ENCODE measurements at places on chromosomes 2 and 18.
A peak's percentile ranks its signal among the peaks of the same experiment; 100 is the strongest.

DNA sequence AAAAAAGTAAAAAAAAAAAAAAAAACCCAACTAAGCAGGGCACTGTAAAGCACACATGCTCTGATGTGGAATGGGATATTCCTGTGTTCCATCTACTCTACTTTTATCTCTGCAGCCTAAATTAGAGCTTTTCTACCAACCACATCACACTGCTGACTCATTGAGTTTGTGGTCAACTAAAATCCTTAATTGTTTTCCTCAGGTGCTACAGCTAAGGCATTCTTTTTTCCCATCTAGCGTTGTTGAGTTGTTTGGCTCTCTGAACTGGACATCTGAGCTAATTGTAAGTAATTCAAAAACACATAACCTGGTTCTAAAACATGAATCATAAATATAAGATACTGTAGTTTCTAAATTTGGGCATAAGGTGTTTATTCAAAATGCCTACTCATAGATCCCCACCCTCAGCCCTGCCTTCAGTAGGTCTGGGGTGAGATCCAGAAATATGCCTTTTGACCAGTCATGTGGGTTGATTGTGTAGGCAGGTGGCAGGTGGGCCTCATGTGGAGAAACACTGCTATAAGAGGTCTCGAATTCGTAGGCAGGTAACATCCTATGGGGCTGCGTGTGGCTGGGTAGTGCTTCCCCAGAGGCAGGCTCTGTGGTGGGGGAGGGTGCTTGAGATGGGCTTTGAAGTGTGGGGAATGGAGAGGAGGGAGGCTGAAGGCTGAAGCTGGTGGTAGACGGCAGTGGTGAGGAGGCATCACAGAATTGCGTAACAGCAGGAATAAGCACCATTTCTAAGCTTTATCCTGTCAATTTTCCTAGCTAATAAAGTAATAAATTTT is 27.2 kb downstream of the ANKRD29 start:
- DNase-seq, result no peak

DNA sequence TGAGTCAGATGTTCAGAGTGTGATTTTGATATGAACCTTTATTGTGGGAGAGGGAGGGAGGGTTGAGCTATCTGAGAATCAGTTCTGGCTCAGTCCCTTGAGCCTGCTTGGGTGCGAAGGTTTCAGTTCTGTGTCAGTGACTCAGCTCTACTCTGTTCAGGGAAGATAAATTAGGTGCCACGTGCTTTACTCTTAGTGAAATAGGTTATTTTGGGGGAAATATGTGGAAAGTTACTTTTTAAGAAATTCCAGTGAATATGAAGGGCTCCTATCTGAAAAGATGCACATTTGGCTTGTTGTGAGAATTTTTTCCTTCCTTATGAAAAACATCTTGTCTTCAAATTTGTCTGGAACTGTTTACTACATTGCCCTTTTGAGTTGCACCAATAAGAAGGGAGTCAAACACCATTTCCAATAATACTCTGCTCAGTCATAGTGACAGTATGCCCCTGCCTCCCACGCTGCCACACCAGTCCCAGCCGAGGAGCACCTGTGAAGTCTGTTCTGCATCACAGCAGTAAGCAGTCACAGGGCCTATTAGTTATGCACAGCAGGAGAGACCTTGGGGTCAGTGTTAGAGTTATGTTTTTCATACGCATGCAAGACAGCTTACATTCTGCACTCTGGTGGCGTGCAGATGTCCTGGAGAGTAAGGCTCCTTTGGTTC is 32.8 kb upstream of the DNAH7 start:
- no peak for DNase-seq

DNA sequence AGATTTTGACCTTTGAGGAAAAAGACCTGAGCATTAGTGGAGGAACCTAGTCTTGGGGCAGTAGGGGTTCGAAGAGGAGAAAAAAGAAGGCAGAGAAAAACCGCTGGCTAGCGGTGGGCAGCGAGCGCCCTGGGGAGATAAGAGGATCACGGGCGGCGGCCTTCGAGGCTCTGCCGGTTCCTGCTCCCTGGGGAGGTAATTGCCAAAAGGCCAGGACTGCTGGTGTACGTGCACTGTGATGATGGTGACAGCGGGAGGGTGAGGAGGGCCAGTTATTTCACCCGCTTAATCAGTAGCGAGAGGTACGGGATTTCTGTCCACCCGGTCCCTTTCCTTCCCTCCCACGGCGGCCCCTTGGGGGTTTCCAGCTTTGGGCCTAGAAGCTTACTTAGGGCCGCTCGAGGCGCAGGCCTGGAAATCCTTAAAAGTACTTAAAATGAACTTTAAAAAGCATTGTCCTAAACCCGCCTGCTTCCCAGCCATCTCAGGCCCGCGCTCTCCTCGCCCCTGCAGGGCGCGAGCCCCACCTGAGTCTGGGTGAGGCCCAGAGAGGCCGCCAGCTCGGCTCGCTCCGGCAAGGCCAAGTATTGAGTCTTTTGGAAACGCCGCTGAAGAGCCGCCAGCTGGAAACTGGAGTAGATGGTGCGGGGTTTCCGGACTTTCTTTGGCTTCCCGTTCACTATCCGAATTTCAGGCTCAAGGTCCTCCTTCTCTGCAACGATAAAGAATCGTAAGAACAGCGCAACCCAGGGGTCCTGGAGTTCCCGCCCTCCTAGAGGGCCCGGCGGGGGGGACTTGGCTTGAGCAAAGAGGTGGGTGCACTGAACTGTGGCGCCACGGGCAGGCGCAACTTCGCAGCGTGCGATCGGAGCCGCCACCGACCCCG is 1.5 kb downstream of the DLX2 start:
- peak; percentile 34 for DNase-seq

DNA sequence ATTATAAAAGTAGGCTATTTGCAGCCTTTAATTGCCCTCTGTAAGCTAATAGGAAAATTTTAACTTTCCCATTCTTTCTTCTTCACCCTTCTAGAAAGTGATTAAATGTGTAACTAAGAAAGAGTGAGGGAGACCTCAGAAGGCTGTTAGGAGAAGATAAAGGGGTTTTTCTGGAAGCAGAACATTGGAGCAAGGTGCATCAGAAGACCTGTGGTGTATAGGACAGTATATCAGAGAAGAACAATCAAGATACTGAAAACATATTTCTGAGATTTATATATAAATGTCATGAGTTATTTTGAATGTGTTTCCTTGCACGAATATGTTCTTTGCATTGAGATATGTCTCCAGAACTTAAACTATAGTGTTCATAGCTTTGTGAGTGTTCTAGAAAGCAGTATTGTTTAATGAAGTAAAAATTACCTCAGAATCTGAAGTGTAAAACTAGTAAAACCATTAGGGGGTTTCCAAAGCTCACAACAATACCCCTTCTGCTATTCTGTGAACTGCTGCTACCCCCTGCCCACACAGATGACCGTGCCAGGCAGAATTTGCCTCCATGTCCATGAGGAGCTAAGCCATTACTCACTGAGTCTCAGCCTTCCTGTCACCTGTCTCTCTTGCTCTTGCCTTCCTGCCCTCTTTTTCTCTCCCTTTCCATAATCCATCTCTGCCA is 537.9 kb downstream of the EPHA4 start:
- no peak for DNase-seq

DNA sequence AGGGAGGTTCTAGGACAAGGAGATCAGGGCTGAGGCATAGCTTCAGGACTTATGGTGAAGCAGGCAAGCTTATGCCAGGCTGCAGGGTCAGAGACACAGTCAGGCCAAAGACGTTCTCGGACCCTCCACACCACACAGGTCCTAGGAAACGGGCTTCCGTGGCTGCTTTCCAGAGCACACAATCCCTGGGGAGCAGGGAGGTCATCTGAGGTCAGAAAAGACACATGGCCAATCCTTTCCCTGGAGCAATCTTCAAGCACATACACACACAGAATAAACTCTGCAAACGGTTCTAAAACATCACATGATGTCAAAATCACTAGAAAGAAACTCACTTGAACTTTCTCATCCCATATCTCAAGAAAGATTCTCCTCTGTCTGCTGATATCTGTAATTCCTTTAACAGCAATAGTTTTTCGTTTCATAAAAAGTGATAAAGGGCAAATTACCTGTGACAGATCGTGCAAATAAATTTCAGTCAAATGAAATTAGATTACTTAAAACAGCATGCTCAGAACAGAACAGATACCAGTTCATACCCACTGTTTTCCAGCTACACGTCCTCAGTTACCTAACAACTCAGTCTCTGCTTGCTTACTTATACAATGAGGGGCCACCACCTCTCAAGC is 63.9 kb downstream of the MBOAT2 start:
- DNase-seq, result no peak

DNA sequence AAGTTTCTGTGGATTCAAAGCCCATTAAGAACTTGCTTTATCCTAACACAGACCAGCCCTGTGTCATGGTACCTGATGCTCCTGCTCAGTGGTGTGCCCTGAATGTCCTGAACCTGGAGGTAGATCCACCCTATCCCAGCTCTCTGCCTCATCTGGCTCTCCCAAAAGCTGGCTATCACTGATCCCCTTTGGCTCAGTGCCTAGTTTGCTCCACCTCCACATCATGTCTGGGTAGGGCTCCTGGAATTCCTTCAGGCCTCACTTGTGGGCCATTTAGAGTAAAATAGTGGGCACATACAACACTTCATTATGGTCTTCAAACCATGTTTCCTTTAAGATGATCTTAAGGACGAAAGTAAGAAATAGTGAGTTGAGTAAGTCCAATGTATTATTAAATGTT is 4.8 kb upstream of the ABCB11 start:
- no peak for DNase-seq

- no peak for DNase-seq
Measured at GRCh38 chr18:77110936-77111335, 21.6 kb downstream of the MBP start.

- DNase-seq, result no peak
Measured at GRCh38 chr2:233112329-233112728, 52.2 kb downstream of the INPP5D start.

DNA sequence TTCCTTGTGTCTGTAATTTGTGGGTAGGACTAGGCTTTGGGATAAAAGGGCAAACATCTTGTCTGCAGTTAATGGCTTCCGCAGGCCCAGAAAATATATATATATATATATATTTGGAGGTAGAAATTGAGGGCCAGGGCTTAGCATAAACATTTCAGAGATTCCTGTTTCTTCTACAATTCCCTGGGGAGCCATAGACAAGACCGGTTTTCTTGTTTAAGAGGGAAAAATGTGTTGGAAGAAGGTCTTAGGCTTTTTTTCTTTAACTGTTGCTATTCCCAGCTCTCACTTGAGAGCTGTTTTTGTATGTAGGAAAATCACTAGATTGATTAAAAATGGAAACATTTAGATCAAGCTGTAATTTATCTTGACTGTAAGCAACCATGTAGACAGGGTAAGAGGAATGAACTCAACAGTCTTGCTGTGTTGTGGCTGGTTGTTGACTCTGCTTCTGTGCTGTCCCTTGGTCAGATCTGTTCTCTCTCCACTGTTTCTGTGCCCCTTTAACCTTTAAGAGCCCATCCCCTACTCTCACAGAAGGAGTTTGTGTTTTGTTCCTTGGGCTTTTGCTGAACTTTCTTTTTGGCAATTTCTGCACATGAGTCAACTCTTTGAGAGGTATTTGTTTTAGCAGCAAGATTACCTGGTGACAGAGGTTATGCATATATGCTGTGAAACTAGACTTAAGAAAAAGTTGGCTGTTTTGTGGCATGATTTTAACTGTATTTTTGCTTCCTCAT is 58.3 kb downstream of the EFEMP1 start:
- DNase-seq, result no peak

DNA sequence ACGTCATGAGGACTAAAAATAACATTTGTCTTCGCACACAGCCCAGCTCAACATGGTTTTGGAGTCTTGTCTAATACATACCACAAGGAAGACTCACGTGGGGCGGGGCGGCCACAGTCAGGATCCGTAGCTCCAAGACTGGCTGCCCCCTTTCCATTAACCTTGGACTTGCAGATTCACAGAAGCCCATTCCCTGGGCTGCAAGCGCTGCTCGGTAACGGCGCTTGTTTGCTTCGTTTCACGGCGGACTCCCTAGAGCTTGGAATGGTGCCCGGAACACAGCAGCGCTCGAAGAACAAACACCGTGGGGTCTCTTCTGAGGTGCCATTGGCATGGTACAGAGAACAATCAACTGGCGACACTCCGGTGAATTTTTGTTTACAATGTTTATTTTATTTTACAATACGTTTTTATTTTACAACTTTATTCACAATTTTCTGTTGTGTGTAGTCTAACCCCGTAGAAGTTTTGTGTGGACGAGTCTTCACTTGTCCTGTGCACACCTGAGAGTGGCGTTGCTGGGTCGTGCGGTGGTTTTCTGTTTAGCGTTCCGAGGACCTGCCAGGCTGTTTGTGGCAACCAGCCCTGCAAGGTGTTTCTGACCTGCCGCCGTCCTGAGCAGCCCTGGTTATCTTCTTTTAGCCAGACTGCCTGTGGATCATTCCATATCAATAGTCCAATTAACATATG is 126.5 kb downstream of the GALR1 start:
- DNase-seq, result no peak

DNA sequence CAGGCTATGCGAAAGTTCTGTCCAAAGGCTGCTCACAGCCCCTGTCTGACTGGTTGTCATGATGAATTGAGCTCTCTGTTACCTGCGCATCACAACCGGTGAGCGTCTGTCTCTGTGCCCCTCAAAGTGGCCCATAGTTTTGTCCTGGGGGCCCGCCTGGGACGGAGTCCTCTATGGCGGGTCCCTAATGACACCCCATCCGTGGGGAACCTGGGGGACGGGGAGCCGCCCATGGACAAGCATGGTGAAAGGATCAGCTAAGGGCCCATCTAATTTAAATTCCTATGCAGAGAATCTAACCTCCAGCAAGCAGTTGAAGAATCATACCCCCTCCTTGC is 473 bp downstream of the ELMOD3 start:
- DNase-seq, result no peak

DNA sequence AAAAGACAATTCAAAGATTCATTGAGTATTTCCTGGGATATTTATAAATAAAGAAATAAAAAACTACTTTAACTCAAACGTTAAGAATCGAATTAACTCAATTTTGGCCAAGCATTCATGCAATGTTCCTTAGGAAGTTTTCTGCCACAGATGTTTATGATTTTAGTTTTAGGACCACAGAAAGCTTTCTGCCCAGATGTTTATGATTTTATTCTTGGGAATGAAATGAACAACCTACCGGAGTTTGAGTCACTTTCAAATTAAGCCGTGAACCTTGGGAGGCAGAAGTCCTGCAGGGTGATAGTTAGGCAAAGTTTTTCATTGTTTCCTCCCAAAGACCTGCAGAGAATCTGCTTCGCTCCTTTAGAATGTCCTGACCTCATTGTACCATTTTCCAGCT is 34.7 kb upstream of the MBP start:
- DNase-seq, result no peak

GRCh38 chr2:75820693-75821092 is 110.0 kb upstream of the GCFC2 start:
- no peak for DNase-seq

All from CD4-positive, alpha-beta T cell treated with Interleukin-17A for 1 hour (primary cell).